ENCODE measurements at places on chromosomes 1 and 21.

DNA sequence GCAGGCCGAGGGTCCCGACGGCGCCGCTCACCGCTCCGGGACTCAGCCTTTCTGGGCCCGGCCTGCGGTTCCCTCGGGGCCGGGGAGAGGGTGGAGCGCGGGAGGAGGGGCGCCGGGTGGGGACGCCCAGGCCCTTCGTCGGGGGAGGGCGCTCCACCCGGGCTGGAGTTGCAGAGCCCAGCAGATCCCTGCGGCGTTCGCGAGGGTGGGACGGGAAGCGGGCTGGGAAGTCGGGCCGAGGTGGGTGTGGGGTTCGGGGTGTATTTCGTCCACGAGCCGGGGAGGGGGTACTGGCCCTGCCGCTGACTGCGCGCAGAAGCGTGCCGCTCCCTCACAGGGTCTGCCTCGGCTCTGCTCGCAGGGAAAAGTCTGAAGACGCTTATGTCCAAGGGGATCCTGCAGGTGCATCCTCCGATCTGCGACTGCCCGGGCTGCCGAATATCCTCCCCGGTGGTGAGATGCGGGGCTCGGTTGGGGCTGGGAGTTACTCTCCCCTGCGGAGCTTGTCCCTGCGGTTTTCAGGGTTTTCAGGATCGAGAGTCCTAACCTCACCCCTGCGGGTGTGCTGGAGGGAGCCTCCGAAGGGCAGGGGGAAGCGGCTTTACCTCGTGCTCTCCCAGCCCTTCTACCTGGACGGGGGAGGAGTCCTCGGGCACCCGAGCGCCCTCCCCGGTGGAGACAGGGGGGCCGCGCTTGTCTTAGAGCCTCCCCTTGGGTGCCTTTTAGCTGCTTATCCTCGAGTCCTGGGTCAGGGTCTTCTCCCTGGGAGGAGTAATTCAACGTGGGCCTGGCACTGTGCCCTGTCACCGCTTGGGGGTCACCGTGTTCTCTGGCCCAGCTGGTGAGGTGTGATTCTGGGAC lies 2.1 kb downstream of the SAMD11 start:
- no peak for DNase-seq

DNA sequence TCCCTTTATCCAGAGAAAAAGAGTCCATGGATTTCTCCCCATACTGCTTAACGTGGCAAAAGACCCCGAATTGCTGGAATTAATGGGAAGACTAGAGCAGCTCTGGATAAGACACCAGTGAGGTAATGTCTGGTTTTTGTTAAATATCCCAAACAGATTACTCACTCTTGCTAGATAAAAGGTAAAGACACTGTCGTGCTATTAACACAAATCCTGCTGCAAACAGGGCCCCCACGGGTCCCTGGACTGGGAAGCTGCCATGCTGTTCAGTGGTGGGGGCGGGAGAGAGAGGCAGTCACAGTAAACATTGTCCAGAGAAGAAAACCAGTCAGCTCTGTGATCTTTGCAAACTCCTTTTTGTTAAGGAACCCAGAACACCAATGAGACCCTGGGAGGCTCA lies 15.2 kb upstream of the SRP9 start:
- DNase-seq = no peak

- DNase-seq = no peak
Observed at GRCh38 chr1:230717251-230717650, 3.3 kb upstream of the AGT start.

GRCh38 chr1:76677416-76678405 lies 189.6 kb upstream of the ST6GALNAC5 start:
- no peak for DNase-seq

DNA sequence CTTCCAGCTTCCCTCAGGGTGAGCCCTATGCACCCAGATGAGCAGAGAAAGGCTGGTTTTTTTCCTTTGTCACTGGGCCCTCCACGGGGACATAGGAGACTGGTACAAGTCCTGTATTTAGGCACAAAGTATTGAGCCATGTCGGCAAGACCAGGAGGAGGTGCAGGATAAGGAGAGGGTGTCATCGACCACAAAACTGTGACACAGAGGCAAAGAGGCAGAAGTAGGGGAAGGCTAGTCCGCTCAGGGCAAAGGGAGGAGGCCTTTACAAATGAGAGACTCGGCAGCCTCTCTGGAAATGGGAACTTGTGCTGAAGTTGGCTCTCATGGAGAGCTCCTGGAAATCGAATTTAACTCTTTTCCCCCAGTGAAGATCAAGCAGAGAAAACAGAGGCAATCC lies 70.7 kb upstream of the CAMK1G start:
- no peak for DNase-seq

DNA sequence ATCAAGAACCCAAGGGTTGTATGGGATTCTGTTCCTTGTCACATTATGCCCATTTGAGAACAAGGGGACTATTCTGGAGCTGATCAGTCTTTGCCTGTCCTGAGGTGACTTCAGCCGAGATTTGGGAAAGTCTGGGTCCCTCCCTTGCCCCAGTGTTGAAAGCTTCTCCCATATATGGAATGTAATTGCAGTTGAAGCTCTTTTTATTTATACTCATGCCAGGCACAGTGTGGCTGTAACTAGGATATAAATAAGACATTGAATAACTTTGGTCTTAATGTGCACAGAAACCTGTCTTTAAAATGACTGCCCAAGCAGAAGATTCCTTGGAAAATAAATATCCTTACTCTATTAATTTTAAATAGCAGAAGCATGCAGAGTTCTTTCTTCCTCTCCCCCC lies 15.2 kb downstream of the AKNAD1 start:
- no peak for DNase-seq

DNA sequence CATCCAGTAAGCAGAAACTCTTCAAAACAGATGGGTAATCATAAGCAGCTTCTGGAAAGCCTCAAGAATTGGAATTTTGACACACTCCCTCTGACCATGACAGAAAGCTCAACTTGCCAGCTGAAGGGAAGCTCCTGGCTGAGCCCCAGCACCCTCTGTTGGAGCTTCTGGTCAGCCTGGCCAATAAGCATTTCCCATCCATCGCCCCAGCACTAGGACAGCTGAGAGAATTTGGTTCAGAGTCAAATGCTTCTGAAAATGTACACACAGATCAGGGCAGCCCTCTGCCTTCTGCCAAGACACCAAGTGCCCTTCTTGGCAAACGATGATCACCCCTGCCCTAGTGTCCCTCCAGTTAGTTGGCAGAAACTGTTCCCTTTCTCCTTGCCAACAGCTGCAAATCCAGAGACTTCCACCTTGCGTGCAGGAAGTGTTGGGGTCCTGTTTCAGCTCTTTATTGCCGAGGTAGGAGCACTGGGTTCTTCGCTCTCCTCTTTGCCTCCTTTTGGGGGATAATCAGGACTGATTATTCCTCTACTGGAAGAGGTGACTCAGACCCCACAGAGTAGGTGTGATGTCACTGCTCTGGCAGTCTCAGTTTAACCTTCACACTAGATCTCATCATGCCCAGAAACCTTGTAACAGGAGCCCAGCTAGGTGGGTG lies 11.9 kb downstream of the PIGV start:
- DNase-seq = peak; percentile 94

GRCh38 chr1:229388897-229389580 lies 44.9 kb downstream of the ACTA1 start:
- peak; percentile 16 for DNase-seq

- DNase-seq = no peak
Observed at GRCh38 chr21:36297406-36297937, 22.5 kb upstream of the MORC3 start.

DNA sequence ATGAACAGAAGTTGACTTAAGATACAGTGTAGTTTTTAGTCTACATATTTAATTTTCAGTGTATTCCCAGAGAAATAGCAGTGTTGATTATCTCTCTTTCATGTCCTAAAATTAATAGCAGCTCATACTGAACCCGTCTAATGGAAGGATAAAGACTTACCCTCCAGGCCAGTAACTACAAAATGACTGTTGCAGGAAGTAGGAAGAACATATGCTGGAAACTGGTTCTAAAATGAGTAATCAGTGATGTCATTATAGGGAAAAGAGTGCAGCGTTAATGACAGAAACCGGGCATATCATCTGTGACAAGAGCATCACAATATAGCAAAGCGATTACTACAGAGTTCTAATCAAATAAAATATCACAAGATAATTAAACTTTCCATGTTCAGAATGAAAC lies 385.5 kb downstream of the SMYD3 start:
- DNase-seq = no peak

DNA sequence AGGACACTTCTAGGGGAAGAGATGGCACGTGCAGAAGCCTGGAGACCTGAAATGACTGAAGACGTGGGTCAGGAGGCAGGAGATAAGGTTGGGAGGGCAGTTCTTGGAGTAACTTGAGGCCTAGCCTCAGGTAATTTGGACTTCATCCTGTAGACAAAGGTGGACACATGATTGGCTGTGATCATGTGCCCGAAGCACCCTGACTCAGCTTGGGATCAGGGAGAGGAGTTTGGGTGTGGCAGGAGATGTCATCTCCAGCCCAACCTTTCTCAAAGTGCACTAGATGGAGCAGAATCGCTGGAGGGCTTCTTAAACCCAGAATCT lies 1.5 kb downstream of the SLC66A1 start:
- no peak for DNase-seq

DNA sequence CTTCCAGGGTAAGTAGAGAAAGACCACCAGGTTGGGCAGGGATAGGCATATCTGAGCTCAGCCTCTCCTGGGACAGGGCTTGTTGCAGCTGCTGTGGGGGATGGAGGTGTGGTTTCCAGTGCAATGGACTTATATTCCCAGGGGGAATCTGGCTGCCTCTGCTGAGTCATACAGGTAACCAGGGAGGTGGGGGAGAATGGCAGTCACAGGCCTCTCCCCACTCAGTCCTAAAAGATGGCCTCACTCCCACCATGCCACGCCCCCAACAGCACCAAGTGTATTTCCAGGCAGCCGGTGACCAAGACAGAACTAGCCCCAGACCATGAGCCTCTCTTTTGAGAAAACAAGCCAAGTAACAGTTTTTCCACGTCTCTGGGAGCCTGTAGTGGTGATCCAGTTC lies 1240.7 kb downstream of the BRINP3 start:
- no peak for DNase-seq

DNA sequence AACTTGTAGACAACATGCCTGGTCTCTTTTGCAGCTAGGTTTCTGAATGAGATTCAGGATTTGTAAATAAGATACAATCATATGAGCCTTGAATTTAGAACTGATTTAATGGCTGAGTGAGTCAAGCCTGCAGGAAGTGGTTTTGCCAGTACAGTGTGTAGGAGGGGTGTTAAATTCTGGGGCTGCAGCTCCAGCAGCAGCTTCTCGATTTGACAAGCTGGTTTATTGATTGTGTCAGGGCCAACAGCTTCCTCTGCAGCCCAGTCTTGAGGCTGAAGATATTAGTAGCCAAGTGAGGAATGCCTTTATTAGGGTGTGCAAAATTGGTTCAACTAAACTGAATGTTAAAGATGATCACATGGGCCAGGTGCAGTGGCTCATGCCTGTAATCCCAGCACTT lies 11.5 kb upstream of the PLA2G5 start:
- no peak for DNase-seq

- no peak for DNase-seq
Observed at GRCh38 chr21:36964827-36965719, 1.4 kb downstream of the HLCS start.

GRCh38 chr21:9760398-9761074 lies 760.8 kb upstream of the TPTE start:
- no peak for DNase-seq

DNA sequence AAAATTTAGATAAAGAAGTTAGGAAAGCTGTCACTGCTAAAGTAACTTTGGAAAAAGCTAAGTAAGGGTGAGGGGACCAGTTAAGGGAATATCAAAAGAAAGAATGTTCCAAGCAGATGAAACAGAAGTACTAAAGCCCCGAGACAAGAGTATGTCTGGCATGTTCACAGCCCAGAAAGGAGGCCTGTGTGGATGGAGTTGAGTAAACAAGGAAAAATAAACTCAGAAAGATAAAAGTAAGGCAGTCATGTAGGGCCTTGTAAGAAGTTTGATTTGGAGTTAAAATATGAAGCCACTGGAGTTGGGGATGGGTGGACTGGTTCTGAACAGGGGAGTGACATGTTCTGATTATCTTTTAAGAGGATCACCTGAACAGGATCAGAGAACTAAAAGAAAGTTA lies 177.9 kb downstream of the CDC42BPA start:
- DNase-seq = no peak

DNA sequence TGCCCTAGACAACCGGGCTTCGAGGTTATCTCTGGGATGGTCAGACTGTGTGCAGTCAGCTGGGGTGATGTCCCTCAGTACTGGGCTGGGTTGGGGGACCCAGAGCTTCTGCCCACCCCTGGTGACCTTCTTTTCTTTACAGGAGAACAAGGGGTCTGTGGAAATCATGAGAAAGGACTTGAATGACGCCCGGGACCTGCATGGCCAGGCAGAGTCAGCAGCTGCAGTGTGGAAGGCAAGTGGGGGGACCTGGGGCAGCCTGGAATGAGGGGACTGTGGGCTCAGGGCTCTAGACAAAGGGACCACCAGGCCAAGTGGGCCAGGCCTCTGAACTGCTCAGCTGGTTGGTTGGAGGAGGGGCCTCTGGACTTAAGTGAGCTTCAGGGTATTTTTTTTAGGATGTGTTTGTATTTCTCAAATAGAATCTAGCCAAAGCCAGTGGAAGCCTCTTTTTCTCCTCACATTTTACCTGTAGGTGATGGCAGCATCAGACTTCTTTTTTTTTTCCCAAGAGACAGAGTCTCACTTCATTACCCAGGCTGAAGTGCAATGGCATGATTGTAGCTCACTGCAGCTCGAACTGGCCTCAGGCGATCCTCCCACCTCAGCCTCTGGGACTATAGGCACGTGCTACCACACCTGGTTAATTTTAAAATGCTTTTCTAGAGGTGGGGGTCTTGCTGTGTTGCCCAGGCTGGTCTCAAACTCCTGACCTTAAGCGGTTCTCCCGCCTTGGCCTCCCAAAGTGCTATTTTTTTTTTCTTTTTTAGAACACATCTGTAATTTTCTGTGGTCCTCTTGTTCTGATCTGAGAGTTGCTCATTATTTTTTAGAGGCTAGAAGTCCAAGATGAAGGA lies 1.9 kb downstream of the RNF187 start:
- no peak for DNase-seq

DNA sequence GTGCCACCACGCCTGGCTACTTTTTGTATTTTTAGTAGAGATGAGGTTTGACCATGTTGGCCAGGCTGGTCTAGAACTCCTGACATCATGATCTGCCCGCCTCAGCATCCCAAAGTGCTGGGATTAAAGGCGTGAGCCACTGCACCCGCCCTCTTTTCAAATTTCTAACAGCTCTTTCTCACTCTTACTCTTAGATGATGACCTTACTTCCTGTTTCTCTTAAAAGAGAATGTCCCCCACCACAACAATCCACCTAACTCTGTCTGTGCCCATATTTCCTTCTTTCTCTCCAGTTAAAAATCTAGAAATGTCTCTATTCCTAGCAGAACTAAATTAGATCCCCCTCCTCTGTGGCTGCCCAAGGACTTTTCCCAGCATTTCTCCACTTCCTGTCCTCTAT lies 46.6 kb upstream of the RGS2 start:
- DNase-seq = no peak

GRCh38 chr1:219582296-219582695 lies 30.6 kb downstream of the ZC3H11B start:
- peak; percentile 5 for DNase-seq

GRCh38 chr1:118933051-118933781 lies 54.9 kb downstream of the TBX15 start:
- no peak for DNase-seq

DNA sequence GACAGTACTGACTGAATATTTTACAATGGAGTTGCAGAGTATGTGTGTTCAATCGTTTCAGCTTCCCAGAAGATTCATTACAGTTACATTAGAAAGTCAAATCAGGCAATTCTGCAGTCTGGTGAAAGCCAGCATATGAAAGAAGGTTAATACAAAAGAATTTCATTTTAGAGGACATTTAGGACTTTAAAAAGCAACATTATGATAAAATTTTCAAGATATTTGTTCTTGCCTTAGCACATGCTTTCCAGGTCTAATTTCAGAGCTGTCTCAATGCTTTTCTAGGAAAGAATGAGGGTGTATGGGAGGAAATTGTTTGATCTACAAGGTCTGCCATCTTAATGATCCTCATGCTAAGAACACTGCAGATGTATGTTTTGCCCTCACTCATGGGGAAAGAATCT lies 63.2 kb downstream of the RERE start:
- no peak for DNase-seq

Data from fibroblast of the conjunctiva (primary cell).